Activated CD8-positive, alpha-beta memory T cell treated with anti-CD3 and anti-CD28 coated beads for 24 hours (primary cell): ENCODE measurements at places on chromosomes 12 and 14.

DNA sequence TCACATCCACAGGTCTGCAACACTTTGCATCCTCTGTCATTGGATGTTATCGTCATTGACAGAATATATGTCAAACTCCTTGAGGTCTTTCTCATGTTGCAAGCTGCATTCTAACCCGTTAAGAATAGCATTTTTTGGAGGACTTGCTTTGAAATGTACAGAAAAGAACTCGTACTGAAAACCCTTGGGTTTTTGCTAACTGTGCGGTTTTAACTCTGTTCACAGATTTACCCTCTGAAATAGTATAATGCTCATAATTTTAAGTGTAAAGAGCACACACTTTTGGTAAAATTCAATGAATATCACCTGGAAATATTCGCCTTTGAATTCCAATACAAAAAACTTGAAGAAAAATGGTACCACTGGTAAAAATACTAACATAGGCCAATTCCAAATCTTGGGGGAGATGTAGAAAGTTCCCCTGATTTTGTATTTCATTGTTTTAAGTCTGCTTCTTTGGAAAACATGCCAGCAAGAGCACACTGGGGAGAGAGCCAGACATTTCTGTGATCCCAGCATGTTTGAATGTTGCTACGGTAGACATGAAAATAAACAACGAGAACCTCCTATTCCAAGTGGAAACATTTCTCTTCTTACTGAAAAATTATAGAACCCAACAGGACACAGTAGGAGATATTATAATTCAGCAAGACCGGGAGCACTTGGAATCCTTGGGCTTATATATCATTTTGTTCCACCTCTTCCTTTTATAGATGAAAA is 446.0 kb downstream of the AEBP2 start:
- no peak for DNase-seq

DNA sequence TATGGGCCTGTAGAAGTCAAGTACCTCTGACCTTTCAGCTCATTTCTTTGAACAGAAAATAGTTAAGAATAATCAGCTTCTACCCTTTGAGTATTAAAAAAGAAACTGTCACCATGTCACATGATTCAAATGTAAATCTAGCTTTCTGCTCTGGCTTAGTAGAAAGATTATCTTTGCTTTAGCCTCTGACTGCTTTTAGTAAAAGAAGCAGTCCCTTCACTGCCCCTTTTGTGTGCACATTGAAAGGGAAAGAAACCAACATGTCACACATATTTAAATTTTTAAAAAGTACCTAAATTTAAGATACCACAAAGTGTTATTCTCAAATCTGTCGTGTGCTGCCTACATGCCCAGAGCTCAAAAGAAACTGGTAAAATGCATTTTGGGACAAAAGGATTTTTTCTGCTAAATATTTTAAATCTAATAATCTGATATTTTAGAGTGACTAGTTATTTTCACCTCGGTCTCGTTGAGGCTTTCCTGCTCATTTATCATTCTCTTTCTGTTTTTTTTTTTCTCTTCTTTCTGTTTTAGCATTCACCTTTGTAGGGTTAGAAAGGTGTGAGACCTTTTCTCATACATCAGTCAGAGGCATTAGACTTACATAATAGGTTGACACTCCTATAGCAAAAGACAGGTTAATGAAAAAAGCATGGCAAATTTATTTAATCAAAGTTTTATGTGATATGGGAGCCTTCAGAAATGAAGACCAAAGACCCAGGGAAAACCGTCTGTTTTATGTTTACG is 41.3 kb downstream of the SLC16A7 start:
- DNase-seq = no peak

DNA sequence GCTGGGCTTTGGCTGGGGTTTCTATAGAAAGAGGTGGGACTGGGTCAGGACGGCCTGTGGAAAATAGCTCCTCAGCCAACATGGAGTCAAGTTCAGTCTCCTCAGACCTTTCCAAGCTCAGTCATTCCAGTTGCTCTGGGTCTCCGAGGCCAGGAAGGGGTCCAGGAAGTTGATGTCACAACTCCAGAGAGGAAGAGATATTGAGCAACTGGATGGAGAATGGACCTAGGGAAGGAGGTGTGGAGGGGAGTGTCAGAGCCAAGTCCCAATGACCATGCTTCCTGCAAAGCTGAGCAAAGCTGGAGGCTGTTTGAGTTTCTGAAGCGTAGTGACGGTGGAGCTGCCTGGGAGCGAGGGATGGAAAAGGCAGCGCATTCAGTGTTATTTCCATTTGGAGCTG is 86.1 kb downstream of the SLC24A4 start:
- DNase-seq = no peak

GRCh38 chr12:93699271-93700145 is 22.3 kb downstream of the CRADD start:
- no peak for DNase-seq

GRCh38 chr12:92070054-92070863 is 75.4 kb downstream of the BTG1 start:
- DNase-seq = no peak

- no peak for DNase-seq
Observed at GRCh38 chr12:50201987-50202521, 34.9 kb upstream of the CERS5 start.

DNA sequence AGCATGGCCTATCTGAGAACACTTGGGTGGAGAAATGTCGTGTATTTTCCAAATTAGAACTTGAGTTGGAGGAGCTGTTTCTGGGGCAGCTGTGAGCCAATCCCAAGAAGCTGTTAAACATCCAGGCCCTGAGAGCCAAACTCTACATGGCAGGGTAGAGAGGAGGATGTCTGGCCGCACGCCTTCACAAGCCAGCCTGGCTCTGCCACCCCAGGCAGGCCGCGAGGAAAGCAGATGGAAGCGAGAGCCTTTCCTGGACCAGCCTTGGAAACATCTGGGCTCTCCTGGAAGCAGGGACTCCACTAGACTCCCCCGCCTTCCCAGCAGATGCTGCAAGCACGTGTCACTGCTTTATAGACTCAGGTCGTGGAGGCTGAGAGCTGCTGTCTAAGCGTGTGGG is 312.8 kb upstream of the FKBP4 start:
- DNase-seq = no peak

DNA sequence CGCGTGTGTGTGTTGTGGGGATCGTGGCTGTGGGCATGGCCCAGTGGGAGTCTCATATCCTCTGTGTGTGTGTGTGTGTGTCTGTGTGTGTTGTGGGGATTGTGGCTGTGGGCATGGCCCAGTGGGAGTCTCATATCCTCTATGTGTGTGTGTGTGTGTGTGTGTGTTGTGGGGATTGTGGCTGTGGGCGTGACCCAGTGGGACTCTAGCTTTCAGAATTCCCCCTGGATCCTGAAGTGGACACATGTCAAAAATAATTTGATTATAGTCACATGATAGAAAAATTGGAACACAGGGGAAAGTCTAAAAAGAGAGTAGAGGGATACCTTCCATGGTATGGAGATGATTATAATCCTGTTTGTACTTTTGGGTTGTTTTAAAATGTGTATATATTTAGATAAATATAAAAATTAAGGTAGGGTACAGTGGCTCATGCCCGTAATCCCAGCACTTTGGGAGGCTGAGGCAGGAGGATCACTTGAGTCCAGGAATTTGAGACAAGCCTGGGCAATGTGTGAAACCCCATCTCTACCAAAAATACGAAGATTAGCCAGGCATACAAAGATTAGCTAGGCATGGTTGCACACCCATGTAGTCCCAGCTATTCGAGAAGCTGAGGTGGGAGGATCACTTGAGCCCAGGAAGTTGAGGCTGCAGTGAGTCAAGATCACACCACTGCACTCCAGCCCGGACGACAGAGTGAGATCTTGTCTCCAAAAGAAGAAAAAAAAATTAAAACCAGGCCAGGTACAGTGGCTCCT is 11.0 kb downstream of the PAPLN start:
- DNase-seq = no peak

DNA sequence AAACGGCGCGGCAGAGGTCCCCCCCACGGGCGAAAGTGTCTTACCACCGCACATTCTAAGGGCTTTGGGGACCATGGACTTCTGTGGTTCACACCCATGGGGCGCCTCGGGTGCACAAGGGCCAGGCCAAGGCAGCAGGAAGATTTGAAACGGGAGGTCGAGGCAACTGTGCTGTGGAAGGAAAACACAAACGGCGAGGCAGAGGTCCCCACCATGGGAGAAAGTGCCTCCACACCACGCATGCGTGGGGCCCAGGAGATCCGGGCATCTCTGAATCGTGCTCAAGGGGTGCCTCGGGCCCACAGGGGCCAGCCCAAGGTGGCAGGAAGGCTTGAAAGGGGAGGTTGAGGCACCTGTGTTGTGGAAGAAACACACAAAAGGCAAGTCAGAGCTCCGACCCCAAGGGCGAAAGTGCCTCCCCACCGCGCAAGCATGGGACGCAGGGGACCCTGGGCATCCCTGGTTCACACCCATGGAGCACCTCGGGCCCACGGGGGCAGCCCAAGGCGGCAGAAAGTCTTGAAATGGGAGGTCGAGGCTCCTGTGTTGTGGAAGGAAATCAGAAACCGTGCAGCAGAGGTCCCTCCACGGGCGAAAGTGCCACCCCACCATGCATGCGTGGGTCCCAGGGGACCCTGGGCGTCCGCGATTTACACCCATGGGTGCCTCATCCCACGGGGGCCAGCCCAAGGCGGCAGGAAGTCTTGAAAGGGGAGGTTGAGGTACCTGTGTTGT is 371.0 kb downstream of the ALG10 start:
- peak; percentile 42 for DNase-seq

DNA sequence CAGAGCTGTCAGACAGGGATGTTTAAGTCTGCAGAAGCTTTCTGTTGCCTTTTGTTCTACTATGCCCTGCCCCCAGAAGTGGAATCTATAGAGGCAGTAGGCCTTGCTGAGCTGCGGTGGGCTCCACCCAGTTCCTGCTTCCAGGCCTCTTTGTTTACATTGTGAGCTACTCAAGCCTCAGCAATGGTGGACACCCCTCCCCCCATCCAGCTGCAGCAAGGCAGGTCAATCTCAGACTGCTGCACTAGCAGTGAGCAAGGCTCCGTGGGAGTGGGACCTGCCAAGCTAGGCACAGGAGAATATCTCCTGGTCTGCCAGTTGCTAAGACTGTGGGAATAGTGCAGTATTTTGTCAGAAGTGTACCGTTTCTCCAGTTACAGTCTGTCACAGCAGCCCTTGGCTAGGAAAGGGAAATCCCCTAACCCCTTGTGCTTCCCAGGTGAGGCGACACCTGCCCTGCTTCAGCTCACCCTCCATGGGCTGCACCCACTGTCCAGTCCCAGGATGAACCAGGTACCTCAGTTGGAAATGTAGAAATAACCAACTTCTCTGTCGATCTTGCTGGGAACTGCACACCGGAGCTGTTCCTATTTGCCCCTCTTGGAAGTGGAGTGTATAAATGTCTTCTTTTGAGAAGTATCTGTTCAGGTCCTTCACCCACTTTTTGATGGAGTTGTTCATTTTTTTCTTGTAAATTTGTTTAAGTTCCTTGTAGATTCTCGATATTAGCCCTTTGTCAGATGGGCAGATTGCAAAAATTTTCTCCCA is 213.5 kb upstream of the SLC38A2 start:
- DNase-seq = no peak

DNA sequence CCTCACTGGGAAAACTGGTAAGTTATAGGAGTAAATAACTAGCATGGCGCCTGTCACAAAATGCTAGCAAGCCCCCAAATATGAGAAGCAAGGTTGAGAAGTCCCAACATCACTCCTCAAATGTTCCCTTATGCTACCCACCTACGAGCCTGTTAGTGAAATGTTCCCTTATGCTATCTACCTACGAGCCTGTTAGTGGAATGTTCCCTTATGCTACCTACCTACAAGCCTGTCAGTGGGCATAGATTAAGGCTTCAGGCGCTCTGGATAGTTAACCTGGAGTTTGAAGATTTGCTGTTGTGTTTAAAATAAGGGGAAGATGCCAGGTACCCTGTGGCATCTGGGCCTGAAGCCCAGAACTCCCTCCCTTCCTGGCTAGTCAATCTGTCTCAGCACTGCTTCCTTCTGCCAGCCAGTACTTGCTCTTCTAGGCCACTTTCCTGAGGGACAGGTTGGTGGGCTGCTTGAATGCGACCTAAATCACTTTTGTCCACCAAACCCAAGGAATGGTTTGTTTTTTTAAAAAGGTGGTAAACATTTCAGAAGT is 67.1 kb upstream of the SINHCAF start:
- DNase-seq = no peak

GRCh38 chr14:105847400-105847799 is 321.0 kb downstream of the TMEM121 start:
- no peak for DNase-seq

DNA sequence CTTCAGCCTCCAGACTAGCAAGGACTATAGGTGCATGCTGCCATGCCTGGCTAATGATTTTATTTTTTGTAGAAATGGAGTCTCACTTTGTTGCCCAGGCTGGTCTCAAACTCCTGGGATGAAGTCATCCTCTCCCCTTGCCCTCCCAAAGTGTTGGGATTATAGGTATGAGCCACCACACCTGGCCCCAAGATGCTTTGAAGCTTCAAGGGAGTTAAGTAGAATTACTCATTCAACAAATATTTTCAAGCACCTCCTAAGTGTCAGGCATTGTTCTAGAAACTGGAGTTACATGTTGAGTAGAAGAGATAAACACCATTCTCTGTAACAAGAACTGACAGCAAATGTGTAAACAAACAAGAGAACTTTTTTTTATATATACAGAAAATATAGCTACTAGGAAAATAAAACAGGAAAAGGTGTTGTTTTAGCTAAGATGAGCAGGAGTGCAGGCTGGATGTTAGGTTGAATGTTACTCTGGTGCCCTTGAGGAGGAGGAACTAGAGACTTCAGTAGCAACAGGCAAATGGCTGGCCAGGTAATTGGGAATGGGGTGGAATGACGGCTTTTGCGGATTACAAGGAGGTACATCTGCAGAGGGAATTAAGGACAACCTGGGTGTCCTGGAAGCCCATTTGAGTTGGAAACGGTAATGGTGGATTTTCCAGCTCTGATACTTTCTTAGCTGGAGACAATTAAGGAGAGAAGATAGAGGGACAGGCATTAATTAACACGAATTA is 32.0 kb upstream of the CFAP54 start:
- DNase-seq = no peak

DNA sequence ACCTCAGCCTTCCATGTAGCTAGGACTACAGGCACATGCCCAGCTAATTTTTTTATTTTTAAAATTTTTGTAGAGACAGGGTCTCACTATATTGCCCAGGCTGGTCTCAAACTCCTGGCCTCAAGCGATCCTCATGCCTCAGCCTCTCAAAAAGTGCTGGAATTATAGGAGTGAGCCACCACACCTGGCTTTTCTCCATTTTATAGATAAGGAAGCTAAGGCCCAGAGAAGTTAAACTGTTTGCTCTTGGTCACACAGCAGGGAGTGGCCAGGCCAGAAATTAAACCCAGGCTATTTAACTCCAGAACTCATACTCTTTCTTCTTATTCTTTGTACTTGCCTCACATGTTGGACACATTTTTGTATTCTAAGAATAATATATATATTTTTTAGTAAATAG is 16.5 kb downstream of the UBE3B start:
- DNase-seq = no peak

- no peak for DNase-seq
Observed at GRCh38 chr12:116975779-116976393, 65.1 kb downstream of the FBXW8 start.

- no peak for DNase-seq
Observed at GRCh38 chr12:50799908-50800307, 36.0 kb downstream of the ATF1 start.
